ENCODE measurements at places on chromosomes 3 and 15.

DNA sequence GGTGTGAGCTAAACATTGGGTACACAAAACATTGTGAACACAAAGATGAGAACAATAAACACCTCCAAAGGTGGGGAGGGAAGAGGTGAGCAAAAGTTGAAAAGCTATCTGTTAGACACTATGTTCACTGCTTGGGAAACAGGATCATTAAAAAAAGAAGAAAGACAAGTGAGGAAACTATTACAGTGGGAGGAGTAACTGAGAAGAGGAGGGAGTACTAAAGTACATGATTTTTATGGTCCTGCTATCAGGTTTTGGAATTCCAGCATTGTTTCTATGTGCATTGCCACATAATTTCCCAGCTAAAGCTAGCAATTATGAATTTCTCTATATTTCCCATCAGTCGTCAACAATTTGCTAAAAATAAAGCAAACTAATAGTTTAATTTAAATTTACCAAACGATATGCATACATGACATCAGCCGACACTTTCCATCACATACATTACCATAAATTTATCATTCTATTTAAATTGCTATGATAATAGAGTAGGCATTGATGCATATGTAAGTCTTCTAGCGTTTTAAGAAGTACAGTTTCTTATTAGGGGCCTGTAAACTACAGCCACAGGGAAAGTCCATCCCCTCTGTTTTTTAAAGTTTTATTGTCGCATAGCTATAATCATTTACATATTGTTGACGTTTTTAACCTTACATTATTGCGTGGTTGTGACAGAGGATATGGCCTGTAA lies 221.8 kb downstream of the CHL1 start:
- no peak for DNase-seq

DNA sequence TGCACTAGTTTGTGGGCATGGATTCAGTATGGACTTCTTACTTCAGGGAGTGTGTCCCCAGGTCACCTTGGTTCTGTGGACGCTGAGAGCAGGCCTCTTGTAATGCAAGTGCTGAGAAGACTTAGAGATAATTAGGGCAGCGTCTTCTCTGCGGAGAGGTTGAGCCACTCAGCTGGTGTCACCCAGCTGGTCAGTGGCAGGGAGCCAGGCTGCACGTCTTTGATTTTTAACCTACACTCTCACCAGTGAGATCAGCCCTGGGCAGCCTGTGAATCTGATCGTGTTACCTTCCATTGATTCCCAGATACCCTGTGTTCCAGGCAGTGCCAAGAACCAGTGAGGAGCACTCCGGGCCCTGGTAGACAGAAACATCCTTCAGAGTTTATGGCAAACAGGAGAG lies 92.6 kb downstream of the SLCO3A1 start:
- DNase-seq, result no peak

DNA sequence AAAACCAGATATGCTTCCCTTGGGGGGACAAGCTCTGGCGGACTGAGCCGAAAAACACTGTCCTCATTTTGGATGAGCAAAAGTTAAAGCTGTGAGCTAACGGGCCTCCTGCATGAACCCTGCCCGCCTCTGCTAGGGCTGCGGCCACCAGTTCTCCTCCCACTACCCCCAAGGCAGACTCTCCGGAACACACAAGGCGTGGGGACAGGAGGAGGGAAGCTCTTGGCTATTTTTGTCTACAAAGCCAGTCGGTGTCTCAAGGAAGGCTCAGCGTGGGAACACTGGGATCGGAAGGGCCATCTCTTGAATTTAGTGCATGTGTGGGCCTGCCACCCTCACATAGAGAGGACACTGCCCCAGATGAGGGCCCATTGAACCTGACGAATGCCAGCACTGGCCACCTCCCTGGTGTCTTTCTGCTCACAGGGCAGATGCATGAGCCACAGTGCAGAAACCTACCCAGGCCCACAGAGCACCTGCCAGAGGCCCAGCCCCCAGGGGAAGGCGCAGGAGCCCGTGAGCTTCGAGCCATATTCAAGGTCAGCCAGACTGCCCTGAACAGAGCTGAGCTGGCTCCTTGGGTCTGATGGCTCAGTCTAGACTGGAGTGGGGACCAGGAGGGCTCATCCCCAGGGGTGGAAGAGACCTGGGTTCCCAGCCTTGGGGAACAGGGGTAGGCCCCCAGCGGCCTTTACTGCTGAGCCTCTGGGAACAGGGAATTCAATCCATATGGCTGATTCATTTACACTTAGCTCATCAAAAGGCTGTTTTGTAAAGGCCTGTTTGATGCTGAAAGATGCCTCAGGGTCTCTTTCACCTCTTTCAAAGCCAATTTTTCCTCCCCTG lies 38.3 kb downstream of the HCN4 start:
- no peak for DNase-seq

GRCh38 chr15:70556779-70557178 lies 206.6 kb downstream of the UACA start:
- no peak for DNase-seq

DNA sequence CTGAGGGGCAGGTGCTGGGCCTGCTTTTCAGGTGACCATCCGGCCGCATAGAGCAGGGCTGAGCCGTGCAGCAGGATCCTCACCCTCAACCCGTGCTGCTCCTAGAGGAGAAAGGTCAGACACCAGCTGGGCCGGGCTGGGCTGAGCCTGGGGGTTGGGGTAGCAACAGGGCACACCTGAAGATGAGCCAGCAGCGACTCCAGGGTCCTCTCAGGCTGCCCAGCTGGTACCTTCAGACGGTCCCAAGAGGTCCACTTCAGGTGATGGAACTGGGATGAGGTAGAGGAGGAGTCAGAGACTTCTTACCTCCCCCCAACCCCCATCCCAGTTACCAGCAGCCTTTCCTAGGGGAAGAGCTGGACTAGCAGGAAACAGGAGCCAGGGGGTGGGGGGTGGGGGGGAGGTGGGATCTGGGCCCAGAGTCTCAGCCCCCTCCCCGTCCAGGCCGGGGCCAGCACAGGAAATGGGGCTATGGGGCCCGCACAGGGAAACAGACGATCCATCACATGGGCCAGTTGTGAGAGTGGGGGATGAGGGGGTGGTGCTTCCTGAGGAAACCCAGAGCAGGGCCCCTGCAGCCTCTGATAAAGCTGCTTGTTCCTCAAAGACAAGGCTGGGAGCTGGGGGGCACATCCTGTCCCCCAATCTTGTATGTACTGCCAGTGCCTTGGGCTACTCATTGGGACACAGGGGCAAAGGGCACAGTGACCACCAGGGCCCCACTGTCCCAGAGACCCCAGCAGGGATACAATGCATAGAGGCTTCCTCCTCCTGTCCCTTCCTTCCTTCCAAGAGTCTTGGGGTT lies 3.0 kb downstream of the INKA1 start:
- no peak for DNase-seq

DNA sequence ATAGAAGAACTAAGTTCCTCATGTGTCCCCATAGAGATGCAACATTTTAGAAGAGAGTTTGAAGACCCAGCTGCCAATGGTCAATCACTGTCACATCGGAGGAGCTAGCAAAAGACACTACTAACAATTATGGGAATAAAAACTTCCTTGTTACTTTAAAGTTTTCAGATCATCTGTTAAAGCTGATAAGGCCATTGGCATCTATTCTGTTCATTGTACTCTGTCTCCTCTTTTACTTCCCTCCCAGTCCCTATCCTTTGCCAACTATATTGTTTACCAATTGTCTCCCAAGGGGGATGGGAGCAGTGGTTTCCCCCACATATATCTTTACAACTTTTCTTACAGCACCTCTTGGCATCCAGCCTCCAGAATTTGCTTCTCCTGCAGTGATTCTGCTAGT lies 81.0 kb downstream of the FAM174B start:
- DNase-seq, result no peak

DNA sequence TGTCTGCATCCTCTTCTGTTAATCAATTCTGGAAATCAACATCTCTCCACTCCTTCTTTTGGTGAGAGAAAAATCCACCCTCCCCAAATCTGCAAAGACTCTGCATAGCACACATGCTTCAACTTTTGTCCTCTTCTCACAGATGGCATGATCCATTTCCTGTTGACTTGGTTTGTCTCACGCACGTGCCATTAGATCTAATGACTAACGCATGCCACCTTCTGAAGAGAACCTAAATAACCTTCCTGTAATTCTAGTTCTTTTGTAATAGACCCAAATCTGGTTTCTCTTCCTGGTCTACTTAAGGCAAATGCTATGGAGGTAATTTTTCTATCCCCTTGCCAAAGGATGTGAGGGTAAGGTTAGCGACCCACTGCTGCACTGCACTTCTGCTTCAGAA lies 51.0 kb upstream of the ATOSA start:
- peak; percentile 35 for DNase-seq

DNA sequence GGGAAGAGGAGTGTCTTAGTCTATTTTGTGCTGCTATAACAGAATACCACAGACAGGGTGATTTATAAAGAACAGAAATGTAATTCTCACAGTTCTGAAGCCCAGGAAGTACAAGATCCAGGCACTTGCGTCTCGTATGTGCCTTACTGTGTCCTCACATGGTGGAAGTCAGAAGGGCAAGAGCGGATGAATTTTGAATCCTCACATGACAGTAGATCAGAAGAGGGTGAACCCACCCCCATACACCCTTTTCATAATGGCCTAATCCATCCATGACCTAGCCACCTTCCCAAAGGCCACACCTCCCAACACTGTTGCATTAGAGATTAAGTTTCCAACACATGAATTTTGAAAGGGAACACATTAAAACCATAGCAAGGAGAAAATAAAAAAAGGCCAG lies 18.7 kb upstream of the ANXA2 start:
- no peak for DNase-seq

DNA sequence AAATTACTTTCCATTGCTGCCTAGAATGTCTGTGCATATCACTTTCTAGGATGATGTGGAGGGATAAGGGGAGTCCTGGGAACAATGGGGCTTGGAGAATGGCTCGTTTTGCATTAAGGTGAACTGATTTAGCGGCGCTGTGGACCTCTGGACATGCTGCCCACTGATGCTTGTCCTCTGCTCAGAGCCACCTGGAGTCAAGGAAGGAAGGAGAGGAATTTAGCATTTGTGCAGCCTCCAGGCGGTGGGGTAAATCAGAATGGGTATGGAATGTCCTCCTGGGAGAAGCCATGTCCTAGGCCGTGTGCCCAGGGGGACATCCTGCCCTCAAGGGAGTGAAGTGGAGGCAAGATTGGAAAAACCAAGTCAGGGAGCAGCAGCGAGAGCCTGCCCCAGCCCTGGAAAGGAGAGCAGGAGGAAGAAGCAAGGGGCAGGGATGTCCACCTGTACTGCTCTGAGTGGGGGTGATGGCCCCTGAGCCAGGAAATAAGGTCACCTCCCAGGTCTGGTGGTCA lies 37.8 kb downstream of the KY start:
- no peak for DNase-seq

DNA sequence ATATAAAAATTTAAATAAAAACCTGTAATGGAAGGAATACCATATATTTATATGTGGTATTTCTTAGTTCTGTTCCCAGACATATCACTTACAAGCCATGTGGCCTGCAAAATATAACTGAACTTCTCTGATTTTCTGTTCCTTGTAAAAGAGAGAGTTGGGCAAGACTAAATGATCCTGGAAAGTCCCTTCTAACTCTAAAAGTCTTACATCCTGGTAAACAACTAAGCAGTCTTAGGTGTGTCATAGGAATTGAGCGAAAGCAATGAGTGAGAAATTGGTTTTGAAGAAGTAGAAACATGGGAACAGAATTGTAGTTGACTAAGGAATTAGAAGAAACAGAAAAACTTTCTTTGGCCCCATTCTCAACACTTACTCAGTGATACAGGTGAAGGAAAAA lies 25.3 kb upstream of the IL20RB start:
- no peak for DNase-seq

DNA sequence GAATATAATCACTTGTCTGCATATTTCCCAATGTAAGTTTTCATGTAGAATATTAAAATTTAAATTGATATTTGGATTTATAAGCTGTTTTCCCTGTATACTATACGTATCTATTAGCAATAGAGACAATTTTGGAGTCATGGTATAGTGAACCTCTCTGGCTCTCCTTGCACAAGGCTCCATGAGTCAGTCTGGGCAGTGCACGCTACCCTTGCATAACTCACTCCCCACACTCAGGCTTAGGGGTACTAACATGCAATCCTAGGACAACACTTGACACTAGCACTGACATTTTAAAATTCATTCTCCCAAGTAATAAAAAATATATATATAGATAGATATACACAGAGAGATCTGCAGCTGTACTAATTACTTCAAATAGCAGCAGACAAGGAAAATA lies 39.2 kb downstream of the SLC24A1 start:
- no peak for DNase-seq

DNA sequence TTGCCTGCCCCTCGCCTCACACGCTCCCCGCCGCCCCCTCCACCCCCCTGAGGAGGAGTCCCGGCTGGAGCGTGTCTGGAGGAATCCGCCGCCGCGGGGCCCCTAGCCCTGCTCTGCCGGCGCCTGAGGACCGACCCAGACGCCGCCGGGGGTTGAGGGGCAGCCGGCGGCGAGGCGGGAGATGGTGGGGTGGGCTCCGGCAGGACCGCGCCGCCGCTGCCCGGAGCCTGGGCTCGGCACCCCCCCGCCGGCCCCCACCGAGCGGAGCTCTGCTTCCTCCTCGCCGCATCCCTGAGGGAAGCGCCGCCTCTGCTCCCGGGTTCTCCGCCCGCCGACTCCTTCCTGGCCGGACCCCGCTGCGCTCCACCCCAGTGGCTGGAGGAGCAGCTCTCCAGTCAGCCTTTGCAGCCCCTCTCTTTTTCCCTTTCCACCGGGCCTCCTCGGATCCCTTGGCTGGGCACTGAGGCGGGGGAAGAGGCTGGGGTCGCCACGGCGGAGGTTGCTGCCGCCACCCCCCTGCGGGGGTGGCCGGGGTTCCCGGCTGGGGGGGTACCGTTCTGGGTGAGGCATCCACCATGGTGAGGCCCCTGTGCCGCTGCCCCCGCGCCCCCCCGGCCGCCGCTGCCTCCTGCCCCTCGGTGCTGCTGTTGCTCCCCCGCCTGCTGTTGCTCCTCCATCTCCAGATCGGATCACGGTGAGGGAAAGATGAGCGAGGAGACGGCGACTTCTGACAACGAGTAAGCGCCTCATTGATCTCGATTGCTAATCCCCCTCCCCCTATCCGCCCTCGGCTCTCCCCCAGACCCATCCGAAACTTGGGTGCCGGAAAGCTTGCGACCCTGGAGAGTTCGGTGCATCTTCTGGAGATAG lies at the start of gene SPRED1:
Gene SPRED1, plus strand, starts transcription at position 356 of the 870 bp plus-strand sequence. Its CDS starts 350 bp downstream, at position 706.
- no peak for DNase-seq

DNA sequence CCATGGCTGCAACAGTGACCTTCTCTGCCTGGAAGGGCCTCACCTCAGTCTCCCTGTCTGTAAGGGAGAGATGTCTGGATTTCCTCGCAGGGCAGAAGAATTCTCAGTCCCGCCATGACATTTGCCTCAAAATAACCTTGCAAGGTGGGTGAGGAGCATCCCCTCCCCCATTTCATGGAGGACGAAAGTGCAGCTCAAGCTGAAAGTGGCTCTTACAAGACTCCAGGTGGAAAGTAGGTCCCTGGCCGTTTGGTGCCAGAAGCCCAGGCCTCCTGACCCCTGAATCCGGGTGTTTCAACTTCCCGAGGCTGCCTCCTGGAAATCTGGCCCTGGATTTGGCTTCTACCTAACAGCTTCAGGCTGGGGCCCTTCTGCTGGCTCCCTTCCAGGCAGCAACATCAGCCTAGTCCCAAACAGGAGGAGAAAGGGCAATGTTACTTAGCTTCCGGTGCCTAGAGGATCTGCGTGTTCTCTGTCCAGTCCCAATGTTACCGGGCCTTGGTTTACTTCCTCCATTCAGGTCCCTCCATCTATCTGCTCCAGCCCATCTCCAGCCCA lies 769 bp upstream of the CSPG4 start:
- peak; percentile 40 for DNase-seq
